ENCODE measurements at places on chromosomes 3 and 15.

- no peak for DNase-seq
These were observed 252.2 kb upstream of the TBL1XR1 start for GRCh38 chr3:177449360-177450006.

- no peak for DNase-seq
These were observed 361.9 kb downstream of the LRTM1 start for GRCh38 chr3:54565956-54566355.

- no peak for DNase-seq
These were observed 948.2 kb downstream of the EPHA3 start for GRCh38 chr3:90055666-90056065.

GRCh38 chr15:49343546-49343945 lies 79.5 kb upstream of the FGF7 start:
- no peak for DNase-seq

DNA sequence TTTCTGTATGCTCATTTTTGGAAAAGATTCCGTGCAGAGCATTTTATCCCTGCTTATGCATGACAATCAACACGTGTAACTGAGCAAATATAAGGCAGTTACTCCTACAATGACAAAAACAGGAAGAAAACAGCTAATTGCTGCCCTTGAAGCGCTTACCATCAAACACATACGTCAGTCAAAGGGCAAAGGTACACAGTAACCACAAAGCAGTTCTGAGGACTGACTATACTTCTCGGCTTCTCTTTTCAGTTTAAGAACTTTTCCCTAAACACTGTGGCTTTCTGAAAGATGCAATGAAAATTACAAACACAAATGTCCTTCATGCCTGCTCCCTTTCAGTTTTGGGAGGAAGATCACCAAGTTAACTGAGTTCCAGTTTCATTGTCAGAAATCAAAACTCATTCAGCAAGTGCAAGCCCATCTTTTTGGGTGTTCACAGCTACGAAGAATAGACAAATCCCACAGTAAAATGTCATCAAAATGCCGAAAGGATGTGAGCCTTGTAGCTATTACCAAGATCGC lies 602.8 kb downstream of the FOXP1 start:
- DNase-seq, result peak; percentile 6

- DNase-seq, result no peak
These were observed 41.6 kb downstream of the RFTN1 start for GRCh38 chr3:16471897-16472296.

GRCh38 chr3:141575879-141576743 lies 89.3 kb downstream of the RASA2 start:
- no peak for DNase-seq

DNA sequence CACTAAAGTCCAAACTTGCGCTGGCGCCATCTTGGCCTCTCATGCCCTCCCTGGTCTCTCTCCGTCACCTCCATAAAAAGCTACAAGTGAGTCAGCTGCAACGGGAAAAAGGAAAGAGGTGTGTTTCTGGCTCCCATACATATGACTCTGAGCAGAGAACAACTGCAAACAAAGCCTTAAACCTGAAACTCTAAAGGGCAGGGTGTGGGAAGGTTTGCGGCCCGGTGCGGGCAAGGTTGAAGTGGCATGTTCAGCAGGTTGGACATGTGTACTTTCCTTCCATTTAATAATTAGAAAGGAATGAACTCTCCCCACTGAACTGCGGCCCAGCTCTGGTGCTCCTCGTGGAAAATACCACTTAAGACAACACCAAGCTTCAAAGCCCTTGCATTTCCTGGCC lies 59.0 kb upstream of the PPARG start:
- DNase-seq, result no peak

DNA sequence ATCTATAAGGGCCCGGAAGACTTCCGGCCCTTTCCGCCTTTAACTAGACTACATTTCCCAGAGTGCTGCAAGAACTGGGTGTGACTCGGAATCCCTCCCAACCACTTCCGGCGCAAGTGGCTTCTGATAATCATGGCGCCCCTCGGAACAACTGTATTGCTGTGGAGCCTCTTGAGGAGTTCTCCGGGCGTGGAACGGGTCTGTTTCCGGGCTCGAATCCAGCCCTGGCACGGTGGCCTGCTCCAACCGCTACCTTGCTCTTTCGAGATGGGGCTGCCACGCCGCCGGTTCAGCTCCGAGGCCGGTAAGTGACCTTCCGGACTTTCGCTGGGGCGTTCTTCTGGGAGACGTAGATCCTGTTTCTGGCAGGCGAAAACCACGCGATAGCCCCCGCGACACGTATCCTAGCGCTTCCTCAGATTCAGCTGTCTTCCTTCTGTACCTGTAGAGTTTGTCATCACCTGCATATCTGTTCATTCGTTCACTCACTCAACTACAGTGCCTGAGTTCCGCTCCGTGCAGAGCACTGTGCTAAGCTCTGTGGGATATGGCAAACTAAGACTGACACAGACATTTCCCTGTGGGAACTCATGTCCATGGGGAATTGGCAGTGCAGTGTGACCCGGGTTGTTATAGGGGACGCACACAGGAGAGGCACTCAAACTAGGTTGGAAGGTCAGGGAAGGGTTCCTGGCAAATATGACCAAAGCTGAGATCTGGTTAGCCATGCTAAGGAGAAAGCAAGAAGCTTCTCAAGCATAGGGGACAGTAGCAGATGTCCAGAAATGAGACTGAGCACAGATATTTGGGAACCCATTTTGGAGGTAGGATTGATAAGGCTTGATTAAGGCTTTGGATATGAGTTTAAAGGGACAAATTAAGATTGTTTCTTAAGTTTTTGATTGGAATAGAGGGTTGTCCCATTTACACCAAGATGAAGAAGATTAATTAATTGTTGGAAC lies at the start of gene MRPS22:
MRPS22 (plus strand) TSS at position 126 of the 962 bp plus-strand sequence; CDS start at position 133, 7 bp downstream.
- DNase-seq, result peak; percentile 75

DNA sequence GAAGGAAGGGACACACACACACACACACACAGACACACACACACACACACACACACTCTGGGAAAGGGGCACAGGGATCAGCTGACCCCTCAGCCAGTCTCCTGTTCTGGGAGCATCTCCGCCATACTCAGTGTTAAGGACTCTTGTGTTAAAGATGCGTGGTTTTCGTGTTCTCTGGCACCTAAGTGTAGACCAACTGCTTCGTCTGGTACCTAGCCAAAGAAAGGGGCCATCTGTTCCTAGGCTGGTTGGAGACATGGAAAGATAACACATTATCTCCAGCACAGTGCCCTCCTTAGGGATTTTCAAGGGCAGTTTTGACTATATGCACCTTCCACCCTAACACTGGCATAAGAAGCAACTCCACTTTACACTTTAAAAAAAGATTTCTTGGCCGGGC lies 65.1 kb downstream of the EPHB1 start:
- no peak for DNase-seq

- peak; percentile 14 for DNase-seq
These were observed 1.3 kb downstream of the TOP2B start for GRCh38 chr3:25663347-25663868.

GRCh38 chr15:50260969-50261496 lies 4.5 kb downstream of the HDC start:
- no peak for DNase-seq

GRCh38 chr15:83300826-83301225 lies 16.4 kb upstream of the BNC1 start:
- no peak for DNase-seq

GRCh38 chr3:16665282-16665741 lies 60.1 kb upstream of the DAZL start:
- no peak for DNase-seq

GRCh38 chr3:67635806-67636205 lies 18.6 kb downstream of the SUCLG2 start:
- no peak for DNase-seq

GRCh38 chr3:71423151-71423906 lies 160.2 kb downstream of the FOXP1 start:
- no peak for DNase-seq

DNA sequence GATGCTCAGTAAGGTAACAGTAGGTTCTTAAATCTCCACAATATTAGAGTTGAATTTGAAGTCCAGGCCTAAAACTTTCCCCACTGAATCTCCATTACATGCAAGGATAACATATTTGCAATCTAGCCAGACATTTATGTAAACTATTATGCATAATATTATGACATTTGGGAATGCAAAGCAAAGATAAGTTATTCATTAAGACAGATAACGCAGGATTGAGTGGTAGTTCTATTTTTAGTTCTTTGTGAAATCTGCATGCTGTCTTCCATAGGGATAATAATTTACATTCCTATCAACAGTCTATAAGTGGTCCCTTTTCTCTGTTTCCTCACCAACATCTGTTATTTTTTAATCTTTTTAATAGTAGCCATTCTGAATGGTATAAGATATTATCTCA lies 333.5 kb downstream of the AGBL1 start:
- no peak for DNase-seq

GRCh38 chr3:24137958-24138875 lies 193.1 kb downstream of the NR1D2 start:
- DNase-seq, result no peak

DNA sequence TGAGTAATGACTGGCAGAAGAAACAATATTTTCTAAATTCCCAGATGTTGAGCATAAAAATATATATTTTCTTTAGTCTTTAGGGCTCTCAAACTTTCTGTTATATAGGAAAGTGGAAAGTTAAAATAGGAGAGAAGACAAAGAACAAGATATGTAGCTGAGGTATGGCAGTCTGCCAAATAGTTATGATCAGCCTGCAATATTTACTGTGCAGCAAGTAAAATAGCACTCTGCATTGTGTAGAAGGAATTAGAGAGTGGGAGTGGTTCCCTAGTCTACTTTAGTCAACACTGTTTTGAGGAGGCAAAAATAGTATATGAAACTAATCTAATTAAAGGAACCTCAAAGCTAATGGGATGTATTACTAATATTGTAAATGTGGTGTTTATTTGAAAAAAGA lies 978.1 kb upstream of the ALCAM start:
- DNase-seq, result no peak

DNA sequence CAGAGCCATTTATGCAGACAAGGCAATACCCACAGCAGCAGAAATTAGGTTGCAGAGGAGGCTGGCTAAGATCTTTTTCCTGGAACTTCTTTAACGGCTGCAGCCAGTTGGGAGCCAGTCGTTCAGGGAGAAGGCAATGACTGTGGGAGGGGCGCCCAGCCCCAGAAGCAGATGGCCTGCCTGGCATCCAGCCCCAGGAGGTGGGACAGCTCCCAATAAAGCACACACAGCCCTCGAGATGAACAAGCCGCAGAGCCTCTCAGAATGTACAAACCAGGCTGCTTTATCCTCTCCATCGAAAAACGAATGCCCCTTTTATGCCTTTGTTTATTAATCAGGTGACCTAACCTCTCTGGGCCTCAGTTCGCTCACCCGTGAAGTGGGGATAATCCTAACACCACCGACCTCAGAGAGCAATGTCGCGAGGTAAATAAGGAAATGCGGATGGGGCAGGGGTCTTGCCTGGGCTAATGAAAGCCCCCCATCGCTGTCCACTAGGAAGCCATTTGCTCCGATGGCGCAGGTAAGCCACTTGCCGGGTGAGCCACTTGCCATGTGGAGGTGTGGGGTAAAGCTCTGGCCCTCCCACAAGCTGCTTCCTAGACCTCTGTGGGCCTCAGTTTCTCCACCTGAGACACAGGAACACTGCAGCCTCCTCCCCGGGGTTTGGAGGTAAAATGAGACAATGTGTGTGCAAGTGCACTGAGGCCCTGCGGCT lies 35.8 kb downstream of the MGLL start:
- DNase-seq, result no peak

- DNase-seq, result no peak
These were observed 46.9 kb upstream of the GAP43 start for GRCh38 chr3:115576325-115576875.

- no peak for DNase-seq
These were observed at the start of gene BNC1 for GRCh38 chr15:83284559-83285283. BNC1 (minus strand) TSS chr15:83284664; CDS start chr15:83284628, 36 bp downstream.

- no peak for DNase-seq
These were observed 29.0 kb upstream of the ZNF710 start for GRCh38 chr15:89972085-89972484.

DNA sequence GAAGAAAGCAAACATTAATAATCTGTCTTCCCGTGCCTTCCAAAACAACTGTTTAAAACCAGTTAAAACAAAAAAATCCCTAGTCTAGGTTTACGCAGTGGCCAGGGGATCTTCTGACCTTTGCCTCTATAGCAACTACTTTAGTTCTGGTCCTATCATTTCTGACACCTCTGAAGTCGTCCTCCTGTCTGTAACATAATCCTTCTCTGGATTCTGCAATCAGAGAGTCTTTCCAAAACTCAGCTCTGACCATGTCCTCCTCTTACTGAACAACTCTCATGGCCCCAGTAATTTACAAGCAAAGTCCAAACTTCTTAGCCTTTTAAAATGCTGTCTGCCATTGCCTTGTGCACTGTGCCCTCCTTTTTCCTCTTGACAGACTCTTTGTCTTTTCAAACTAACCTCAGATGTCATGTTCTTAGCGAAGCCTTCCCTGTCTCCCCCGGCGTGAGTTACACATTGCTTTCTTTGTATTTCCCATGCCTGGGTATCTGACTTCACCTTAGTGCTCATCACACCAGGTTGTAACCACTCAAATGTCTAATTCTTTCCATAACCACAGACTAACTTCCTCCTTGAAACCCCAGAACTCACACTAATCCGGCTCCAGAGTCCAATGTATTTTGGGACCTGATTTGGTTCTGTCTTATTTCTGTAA lies 105.2 kb upstream of the BNIP2 start:
- no peak for DNase-seq

- no peak for DNase-seq
These were observed 65.9 kb upstream of the PLXND1 start for GRCh38 chr3:129672412-129672811.

GRCh38 chr3:13750731-13751130 lies 129.1 kb downstream of the WNT7A start:
- no peak for DNase-seq

DNA sequence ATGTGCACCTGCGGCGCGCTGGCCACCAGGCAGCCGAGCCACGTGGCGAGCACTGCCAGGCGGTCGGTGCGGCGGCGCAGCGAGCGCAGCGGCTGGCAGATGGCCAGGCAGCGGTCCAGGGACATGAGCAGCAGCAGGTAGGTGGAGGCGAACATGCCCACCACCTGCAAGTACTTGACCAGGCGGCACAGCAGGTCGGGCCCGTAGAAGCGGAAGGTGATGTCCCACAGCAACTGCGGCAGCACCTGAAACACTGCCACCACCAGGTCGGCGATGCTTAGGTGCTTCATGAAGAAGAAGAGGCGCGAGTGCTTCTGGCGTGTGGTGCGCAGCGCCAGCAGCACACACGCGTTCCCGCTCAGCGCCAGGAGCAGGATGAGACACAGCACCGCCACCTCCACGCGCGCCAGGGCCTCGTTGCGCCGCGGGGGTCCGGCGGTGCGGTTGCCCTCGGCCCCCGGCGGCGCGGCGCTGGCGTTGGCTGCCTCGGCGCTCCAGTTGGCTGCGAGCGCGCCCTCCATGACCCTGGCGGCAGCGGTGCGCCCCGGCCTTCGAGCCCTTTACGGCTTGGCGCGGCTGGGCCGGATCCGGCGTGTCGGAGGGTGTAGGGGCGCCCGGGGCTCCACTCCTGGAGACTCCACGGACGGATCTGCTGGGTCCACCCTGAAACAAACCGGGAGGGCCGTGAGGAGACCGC lies 1.6 kb downstream of the OXTR start:
- no peak for DNase-seq

- peak; percentile 69 for DNase-seq
These were observed at the start of gene CTSH for GRCh38 chr15:78944669-78945407. CTSH (minus strand) TSS chr15:78945046; CDS start chr15:78944981, 65 bp downstream.

- DNase-seq, result no peak
These were observed 32.0 kb downstream of the FOXL2 start for GRCh38 chr3:138914870-138915502.
